AG08395 (cell line): ENCODE measurements at places on chromosomes 4 and X.

GRCh38 chr4:137768196-137768595, 235.9 kb upstream of the PCDH18 start:
- DNase-seq, result no peak

GRCh38 chr4:128379860-128380259, 92.2 kb upstream of the PGRMC2 start:
- DNase-seq, result peak; percentile 28

DNA sequence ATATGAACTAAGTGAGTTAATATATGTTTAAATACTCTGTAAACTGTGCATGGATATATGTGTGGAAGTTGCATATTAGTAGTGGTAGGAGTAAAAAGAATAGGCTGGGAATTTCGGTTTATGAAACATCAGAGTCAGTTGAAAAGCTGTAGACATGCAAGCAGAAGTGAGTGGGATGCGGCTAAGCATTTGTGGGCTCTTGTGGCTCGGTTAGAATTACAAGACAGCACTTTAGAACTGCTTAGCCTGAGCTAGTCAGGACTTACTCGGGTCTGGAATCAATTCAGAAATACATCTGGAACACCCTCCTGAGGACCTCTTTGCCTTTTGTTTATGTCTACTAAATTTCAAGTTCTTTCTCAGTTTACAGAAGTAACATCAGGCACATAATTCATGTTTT, 93.6 kb downstream of the AFF2 start:
- no peak for DNase-seq

DNA sequence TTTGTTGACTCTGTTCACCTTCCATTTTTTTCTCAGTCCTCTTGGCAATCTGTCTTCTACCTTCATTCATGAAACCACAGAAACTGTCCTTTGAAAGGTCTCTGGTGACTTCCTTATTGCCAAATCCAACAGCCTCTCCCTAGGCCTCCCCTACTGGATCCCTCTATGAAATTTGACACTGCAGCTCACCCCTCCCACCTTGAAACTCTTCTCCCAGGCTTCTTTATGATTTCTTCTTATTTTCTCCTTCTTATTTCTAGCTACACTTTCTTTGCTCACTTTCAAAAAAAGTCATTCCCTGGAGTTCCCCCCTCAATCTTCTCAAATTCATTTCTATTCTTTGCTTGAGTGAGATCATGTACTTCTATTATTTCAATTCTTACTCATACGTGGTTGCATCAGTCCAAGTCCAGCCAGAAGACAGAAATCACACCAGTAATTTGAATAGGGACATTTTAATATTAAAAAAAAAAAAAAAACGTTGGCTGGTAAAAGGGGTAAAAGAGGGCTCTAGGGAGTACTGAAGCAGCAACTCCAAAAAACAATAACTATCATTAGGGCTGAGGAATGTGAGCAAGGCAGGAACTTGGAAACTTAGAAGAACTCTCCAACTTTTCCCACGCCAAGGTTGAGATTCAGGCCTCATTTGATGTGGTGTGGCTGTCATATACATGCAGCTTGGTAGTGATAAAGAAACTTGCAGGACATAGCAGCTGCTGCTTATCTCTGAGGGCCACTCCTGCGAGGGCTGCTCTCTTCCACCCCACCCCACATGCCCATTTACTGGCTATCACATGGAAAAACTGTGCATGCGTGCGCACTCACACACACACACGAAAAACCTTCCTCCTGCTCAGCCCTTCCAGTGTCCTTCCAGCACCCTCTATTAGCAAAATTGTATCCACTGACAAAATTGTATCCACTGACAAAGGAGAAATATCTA, 169.8 kb upstream of the GALNT7 start:
- DNase-seq, result peak; percentile 47

DNA sequence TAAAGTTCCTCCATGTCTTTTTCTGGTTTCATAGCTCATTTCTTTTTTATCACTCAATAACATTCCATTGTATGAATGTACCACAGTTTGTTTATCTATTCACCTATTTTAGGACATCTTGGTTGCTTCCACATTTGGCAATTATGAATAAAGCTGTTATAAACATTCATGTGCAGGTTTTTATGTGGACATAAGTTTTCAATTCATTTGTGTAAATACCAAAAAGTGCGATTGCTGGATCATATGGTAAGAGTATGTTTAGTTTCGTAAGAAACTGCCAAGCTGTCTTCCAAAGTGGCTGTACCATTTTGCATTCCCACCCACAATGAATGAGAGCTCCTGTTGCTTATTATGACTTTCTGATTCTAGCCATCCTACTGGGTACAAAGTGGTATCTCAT, 36.3 kb upstream of the ZFX start:
- DNase-seq, result no peak

DNA sequence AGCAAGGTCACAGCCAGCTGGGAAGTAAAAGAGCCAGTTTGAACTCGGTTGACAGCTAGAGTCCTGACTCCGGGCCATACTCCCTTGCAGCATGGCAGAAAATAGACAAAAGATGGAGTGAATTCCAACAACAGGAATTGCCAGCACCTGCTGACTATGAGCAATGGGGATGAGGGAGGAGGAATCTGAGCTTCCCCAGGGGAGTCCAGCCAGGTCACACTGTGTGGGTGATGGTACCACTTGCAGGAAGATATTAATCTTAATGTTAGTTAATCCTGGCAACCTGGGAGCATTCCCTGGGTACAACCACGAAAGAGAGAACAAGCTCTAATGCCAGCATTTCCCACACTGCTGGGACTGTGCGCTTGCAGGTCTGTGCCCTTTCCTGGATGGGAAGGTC, 48.1 kb upstream of the S100G start:
- no peak for DNase-seq

- DNase-seq, result no peak
Observed at GRCh38 chr4:88008743-88009171, 1.3 kb downstream of the PKD2 start.

DNA sequence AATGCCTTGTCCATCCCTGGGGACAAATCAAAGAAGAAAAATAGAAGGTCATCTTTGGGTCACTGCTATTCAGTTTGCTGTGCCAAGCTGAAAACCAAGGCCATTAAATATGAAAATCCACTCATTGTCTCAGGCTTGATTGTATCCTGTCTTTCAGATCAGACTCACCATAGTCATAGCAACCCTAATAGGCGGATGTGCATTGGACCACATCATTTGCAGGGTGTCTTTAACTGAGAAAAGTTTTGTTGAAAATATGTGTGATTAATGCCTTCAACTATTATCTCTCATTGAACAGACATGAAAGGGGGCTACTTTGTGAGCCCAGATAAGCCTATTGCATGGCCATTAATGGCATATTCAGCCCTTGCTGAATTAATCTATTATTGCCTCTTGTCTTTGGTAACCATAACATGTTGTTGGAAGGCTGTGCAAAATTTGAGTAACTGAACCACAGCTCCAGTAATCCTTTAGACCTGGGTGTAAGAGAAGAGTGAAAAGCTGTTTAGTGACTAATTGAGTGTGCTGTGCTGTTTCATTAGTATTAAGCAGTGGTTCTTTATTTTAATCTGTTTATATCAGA, 453.6 kb upstream of the EPHA5 start:
- DNase-seq, result no peak

DNA sequence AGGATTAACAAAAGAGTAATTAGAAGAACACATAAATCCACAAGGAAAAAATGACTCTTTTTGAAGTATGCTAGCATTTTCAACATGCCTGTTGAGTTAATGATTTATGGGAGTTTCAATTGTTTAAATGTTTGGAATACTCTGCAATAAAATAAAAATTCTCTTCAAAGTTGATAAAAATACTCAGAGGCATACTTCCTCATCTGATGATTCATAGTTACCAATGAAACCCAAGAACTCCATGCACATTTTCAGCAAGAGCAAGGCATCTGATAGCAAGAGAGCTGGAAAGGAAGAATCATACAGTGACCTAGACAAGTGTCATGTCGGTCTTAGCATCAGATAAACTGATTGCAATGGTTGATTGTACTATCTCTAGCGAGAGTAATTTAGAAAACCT, 443.7 kb upstream of the ATOH1 start:
- DNase-seq, result no peak

GRCh38 chr4:107939307-107939706, 8.0 kb downstream of the CYP2U1 start:
- peak; percentile 45 for DNase-seq

DNA sequence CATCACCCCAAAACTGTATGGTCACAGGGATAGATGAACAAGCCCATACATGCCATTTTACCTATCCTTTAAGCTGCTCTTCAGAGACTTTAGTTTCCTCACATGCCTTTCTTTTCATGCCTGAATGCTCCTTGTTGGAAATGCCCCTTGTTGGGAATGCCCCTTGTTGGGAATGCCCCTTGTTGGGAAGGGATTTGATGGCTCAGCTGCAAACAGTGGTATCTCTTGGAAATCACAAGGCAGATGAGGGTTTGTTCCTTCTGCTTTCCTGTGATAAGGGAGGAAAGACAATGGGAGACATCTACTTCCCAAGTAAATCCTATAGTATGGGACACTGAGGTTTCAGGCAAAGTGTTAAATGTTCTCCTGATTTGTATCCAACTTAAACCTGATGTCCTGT, 11.5 kb downstream of the CXCL2 start:
- no peak for DNase-seq

DNA sequence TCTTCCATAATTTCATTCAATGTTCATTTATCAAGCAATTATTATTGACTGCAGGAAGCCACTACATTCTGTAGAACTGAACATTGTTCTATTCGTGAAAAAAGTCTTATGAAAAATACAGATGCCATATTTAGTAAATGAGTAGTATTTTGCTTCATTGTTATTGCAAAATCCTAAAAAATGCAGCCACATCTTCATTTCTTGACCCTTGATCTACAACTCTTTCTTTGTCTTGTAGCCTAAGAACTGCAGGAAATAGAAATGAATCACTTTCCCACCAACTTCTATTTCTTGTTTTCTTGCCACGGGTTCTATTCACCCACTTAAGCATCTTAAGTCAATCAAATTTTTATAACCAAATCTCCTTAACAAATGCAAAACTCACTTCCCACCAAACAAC, 63.3 kb downstream of the KCNIP4 start:
- DNase-seq, result no peak

GRCh38 chrX:69088171-69088938, 76.9 kb downstream of the PJA1 start:
- DNase-seq, result no peak

GRCh38 chrX:82384401-82384800, 1123.7 kb upstream of the POU3F4 start:
- no peak for DNase-seq

DNA sequence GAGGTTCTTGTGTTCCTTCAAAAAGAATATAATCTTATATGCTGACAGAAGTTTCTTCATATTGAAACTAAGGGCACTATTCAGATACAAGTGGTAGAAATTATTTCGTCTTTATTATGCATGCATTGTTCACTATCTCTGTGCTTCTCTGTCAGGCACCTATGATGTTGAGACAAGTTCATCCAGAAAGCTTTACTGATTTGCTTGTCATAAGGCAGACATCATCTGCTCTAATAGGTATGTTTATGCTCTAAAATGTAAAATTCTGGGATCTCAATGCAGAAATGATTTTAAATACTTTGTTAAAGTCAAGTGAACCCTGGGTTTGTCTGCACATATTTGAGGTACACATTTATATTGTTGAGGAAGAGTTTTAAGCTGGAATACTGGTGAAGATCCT, 3.6 kb downstream of the UGT2B11 start:
- no peak for DNase-seq

- DNase-seq, result peak; percentile 38
Observed at GRCh38 chrX:149374751-149375150, 130.4 kb downstream of the IDS start.

DNA sequence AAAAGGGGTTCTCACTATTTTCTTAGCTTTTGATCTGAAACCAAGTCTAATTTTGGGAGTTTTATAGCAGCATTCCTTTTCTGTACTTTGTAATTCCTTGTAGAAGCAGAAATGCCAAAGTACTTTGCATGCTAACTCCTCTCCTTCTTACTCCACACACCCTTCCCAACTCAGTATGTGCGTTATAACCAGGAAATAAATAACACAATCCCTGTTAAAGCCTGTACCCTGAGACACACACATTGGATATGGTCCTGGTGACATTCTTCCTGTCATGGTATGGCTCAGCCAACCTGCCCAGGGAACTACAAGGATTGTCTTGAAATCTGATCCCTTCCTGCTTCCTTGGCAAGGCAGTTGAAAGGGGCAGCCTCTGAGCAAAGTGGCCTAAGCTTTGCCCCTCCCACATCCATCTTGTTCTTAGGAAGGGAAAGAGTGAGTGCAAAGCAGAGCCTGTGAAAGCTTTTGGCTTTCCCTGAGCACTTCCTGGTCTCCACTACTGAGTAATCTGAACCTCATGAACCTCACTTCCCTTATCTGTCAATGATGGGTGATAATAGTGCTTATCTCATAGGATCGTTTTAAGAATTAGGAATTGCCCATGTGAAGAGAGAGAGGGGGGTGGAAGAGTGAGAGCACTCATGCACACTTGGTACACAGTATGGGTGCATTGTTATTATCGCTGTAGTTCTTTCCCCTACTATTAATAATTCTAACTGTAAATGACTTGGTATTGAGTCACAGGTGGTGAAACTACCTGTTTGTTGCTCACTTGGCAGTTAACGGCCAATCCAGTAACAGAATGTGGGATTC, 109.3 kb downstream of the AFF2 start:
- no peak for DNase-seq

DNA sequence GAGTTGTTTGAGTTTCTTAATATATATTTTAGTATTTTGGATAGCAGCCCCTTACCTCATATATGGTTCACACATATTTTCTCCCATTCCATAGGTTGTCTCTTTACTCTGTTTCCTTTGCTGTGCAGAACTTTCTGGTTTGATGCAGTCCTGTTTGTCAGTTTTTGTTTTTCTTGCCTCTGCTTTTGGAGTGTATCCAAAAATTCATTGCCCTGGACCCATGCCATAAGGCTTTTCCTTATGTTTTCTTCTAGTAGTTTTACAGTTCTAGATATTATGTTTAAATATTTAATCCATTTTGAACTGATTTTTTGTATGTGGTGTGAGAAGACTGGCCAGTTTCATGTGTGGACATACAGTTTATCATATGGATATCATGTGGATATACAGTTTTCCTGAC, 58.5 kb upstream of the NUDT6 start:
- no peak for DNase-seq

DNA sequence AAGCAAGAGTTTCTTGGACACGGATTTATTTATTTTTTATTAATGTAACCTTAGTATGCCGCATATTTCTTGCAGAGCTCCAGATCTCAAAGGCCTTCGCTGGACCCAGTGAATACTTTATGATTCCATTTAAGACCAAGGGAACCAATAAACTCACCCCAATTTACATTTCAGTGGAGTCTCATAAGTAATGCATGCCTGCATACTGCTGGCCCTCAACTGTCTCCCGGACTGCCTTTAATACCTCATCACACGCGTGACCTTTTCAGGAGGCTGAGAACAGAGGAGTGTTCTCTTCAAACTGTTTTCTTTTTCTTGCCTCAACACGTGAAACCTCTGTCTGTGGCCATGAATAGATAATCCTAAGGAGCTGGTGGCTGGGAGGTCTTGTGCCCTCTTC, 240.9 kb downstream of the STIM2 start:
- no peak for DNase-seq

- no peak for DNase-seq
Observed at GRCh38 chr4:82352825-82353366, 20.9 kb downstream of the HNRNPD start.

GRCh38 chrX:74421036-74421739, at the start of gene SLC16A2:
Gene SLC16A2 (plus strand): TSS chrX:74421493. CDS start chrX:74421638, 145 bp downstream.
- peak; percentile 70 for DNase-seq

GRCh38 chr4:10877076-10877475, 192.5 kb upstream of the CLNK start:
- no peak for DNase-seq

GRCh38 chr4:146506272-146506671, 15.5 kb downstream of the SLC10A7 start:
- DNase-seq, result no peak
